ENCODE measurements at places on chromosomes 6 and 20.

DNA sequence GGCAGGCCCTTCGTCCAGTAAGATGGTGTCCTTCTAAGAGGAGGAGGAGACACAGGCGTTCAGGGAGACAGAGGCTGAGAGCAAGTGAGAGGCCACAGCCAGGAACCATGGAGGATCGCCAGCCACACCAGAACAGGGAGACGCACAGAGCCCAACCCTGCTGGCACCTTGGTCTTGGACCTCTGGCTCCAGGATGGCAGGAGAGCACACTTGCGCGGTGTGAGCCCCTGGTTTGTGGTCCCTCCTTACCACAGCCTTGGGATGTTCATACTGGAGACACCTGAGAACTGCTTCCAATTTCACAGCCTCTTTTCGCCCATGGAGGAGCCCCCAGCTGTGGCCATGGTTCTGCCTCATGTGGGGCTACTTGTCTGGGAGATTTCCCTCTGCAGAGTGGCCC is 222.4 kb downstream of the DLL1 start:
- no peak for DNase-seq

GRCh38 chr6:100289285-100289684 is 175.4 kb downstream of the SIM1 start:
- no peak for DNase-seq

DNA sequence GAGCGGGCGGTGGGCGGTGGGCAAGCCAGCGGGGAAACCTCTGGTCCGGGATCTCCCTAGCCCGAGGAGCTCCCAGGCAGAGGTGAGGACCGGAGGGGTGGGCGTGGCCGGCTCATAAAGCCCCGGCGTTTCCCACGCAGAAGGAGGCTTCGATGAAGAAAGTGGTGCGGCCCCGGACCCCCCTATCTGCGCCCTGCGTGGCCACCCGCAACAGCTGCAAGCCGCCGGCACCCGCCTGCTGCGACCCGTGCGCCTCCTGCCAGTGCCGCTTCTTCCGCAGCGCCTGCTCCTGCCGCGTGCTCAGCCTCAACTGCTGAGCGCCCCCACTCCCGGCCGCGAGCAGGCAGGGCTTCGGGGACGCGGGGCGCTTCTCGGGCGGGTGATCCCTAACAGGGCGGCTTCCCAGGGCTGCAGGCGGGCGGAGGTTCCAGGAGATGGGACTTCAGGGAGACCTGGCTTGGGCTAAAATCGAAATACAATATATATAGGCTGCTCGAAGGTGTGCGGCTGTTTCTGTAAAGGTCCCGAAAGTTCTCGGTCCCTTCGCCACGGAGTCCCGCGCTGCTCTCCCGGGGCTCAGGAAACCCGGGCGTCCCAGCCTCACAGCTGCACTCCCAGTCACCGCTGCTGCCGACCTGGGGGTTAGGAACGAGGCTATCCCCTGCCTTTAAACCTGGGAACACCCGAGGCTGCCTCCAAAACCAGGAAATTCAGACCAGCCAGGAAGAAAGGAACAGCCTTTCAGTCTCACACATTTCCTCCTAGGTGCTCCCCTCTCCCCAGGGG is 27.8 kb downstream of the ASIP start:
- peak; percentile 57 for DNase-seq

DNA sequence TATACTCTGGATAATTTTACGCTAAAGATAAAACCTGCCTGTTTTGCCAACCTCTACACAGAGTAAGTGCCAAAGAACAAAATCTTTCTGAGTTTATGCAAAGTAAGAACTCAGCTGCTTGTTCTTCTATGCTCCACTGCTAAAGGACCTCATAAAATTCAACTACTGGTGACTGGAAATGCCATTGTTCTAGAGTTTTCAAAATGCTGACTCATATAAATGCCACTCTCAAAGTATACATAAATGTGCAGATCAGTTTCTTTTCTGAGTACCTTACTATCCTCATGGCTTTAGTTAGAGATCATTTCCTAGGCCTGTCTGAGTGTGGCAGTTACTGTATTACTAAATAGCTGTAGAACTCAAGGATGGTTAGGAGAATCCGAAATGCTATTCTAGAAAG is 45.6 kb downstream of the LYRM4 start:
- DNase-seq = no peak

DNA sequence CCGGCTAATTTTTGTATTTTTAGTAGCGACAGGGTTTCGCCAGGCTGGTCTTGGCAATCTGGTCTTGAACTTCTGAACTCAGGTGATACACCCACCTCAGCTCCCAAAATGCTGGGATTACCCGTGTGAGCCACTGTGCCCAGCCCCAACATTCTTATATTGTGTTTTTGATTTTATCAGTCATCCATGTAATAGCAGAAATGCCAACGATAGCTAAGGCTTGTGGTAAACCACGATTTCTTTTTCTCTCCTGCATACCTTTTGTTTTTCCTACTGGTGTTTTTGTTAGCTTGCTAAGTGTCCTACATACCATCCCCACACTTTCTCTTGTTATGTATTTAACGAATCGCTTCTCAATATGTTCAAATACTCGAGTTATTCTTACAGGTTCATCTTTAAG is 12.1 kb downstream of the PHACTR2 start:
- DNase-seq = no peak

DNA sequence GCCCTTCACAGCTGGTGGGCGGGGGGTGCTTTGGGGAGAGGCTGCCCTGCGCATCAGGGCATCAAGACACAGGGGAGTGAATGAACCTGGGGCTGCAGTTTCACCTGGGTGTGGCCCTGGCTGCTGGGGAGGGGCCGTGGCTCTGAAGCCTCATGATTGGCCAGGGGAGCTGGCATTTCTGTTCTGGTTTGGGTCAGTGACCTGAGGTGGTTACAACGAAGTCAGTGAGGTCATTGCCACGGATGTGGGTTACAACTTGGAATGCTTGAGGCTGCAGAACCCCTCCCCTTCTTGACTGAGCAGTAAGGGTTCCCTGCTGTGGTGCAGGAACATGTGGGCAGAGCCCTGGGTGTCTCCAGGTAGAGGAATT is 3.0 kb downstream of the TCEA2 start:
- no peak for DNase-seq

GRCh38 chr6:75842732-75843131 is 93.7 kb downstream of the MYO6 start:
- DNase-seq = no peak

DNA sequence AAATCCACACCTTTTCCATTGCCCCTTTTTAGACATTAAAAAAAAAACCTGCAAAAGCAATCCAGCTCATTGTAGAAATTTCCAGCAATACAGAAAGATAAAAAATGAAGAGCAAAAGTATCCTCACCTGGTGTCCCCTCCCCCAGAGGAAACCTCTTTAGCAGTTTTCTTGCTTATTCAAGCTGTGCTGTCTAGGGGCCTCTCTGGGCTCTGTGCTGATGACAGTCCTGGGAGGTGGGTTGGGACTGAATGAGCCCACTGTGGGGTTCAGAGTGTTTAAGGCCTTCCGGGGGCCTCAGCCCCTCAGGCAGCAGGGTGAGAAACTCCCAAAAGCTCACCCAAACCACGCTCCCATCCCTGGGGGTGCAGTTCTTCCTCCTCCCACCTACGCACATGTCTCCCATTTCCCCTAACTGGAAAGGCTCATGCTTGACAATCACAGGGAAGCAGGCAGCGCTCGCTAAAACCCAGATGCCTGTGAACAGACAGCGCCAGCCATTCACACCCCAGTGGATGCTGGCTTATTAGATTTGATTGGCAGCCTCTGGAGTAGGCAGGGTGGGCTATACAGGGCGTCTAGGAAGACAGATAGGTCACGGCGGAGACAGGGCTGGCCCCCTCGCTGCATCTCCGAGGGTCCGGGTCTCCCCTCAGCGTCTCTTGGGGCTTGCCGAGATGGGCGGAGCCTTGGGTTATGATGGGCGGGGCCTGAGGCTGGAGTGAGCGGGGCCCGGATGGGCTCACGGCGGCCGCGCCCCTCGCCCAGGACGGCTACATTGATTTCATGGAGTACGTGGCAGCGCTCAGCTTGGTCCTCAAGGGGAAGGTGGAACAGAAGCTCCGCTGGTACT is 4.6 kb downstream of the GUCA1A start:
- peak; percentile 34 for DNase-seq

GRCh38 chr6:156028335-156029131 is 572.9 kb upstream of the NOX3 start:
- no peak for DNase-seq

DNA sequence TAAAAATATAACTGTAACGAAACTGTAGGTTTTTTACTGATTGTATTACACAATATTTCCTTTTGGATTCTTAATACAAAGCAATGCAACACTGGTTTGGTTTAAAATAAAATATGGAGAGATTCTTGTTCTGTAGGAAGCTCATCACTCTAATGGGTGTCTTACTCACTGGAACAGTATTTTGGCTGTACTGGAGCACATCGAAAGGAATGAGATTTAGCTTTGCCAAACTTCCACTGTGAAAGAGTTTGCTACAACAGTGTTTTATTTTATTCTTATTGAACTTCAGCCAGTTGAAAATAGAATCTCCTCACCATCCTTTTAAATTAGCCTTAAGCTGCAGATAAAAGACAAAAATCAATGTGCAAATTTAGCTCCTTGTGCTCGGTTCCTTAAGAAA is 230.7 kb upstream of the QKI start:
- DNase-seq = no peak

DNA sequence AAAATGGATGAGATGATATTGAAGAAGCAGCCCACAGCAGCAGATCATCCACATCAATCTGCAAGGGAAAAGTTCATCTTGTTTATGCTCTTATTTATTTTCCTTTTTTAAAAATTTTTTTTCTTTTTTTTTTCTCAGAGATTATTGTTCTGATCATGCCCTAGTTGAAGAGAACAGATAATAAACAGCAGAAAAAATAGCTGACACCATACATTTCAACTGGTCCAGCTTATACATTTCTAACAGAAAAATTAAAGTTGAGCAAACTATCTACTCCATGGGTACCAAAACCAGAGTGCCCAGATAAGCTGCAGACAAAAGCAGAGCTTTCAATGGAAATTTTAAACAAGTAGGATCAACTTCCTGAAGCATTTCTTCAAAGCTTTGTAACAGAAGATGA is 9.3 kb downstream of the KIAA0319 start:
- no peak for DNase-seq

DNA sequence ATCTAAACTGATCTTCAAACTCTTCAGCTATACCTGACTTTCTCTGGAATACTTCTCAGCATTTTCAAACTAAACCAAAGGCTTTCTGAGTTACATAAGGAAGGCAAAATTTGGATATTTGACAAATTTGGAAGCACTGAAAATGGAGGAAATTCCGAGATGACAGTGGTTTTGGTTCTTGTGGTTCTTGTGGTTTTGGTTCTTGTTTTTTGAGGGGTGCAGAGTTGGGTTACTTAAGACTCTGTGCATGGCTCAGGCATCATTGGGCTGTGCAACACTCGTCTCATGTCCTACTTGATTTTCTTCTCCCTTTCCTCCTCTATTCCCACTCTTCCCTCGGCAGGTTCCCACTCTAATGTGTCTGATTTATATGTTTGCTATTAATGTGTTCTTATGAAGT is 78.0 kb downstream of the SLC22A3 start:
- no peak for DNase-seq

DNA sequence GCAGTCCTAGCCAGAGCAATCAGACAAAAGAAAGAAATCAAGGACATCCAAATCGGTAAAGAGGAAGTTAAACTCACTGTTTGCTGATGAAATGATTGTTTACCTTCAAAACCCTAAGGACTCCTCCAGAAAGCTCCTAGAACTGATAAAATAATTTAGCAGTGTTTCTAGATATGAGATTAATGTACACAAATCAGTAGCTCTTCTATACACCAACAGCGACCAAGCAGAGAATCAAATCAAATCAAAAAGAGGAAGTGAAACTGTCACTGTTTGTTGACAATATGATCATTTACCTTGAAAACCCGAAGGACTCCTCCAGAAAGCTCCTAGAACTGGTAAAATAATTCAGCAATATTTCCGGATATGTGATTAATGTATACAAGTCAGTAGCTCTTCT is 21.7 kb downstream of the SERPINB9 start:
- no peak for DNase-seq

GRCh38 chr20:1334761-1335160 is 5.8 kb upstream of the SDCBP2 start:
- no peak for DNase-seq

GRCh38 chr20:9491324-9491723 is 23.1 kb upstream of the LAMP5 start:
- DNase-seq = no peak

- DNase-seq = no peak
Observed at GRCh38 chr6:7529141-7529540, 12.3 kb upstream of the DSP start.

DNA sequence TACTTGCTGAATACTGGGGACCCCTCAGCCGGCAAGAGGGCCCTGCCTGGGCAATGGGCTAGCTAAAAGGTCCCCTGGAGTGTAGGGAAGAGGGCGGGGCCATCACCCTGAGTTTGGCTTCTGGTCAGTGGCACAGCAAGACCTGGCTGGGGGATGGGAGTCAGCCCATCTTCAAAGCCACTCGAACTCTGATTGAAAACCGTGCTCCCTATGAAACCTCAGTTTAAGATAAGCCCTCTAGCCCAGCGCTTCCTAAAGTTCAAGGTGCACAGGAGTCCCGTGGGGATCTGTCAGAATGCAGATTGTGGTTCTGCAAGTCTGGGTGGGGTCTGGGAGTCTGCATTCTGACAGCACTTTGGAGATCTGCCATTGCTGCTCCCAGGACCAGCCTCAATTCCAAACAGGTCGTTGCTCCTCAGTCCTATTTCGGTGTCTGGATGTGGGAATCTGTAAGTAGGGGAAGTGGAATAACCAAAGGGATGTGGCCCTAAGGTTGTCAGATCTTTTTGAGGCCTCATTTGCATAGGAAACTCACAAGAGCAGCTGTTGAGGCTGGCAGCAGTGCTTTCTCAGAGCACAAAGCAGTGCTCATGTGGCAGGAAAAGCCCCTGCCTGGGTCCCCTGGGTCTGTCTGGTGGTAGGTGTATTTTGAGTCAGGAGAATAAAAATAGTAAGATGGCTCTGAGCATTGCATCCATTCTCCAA is 85.3 kb upstream of the SCP2D1 start:
- no peak for DNase-seq

DNA sequence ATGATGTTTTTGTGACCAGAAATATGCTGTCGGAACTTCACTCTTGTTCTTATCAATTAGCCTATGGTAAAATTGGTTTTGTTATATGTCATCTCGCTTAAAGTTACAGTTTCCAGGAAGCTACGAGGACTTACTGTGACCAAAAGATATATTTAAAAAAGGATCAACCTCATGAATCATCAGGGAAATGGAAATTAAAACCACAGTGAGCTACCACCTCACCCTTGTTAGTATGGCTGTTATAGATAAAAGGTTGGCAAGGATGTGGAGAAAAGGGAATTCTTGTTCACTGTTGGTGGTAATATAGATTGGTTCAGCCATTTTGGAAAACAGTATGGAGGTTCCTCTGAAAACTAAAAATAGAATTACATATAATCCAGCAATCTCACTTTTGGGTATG is 14.3 kb upstream of the INSM1 start:
- no peak for DNase-seq

GRCh38 chr6:43967719-43968091 is 159.5 kb downstream of the MRPL14 start:
- no peak for DNase-seq

GRCh38 chr20:25077610-25078169 is 4.3 kb downstream of the VSX1 start:
- DNase-seq = peak; percentile 66

- no peak for DNase-seq
Observed at GRCh38 chr6:156345700-156346099, 431.5 kb upstream of the ARID1B start.

All from testis (tissue), 5 donors.